Sigmoid colon (tissue), 7 donors: ENCODE measurements at places on chromosomes 7 and 10. TPM values are rescaled to one million over a fixed set of nuclear protein-coding genes. Genes with fewer than 3 reads are reported as not detected.
A peak's percentile ranks its signal among the peaks of the same experiment; 100 is the strongest.

Gene CDH23
- total RNA-seq: 7.2 TPM

Gene EVX1
- not detected for total RNA-seq

- H3K27me3 ChIP-seq: no peaks in the 10 kb centered on the region
- no peaks in the 10 kb centered on the region for H3K36me3 ChIP-seq
- H3K4me1 ChIP-seq: peaks cover 15% of the 10 kb centered on the region
- H3K27ac ChIP-seq: no peak overlapping the region
- peak; percentile 82 for DNase-seq
These were observed 15.3 kb downstream of the ECHDC3 start for GRCh38 chr10:11757454-11757820.

DNA sequence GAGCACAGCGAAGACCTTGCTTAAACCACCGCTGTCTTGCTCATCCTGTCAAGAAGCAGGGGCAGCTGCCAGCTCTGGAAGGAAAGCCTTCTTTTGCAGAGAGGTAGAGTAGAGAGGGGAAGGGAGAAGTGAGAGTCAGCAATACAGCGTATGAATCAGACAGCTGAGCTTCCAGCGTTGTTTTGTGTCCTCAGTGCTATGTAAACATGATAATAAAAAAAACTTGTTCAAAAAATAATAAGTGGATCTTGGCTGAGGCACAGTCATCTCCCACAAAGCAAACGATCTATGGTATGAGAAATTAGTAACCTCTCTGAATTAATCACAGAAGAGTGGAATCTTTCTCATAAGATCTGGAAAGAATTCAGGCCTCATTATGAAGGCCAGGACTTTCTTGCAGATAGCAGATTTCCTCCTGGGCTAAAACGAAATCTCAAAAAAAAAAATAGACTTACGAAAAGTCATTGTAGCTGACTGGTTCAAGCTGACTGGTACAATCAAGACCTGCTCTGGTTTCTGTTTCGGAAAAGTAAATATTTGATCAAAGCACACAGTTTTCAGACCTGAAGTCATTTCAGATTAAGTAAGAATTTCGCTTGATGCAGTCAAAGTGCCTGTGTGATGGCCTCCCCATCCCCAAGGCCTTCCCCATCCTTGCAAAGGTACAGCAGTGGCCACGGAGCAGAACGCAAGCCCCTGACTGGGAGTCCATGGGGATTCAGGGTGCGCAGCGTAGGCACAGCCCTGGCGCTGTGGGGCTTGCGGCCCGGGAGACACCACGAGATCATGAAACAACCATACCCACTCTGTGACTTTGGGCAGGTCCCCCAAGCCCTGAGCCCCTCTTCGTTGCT lies 29.4 kb downstream of the CHST15 start:
- H3K4me3 ChIP-seq: no peak overlapping the region
- peaks cover 56% of the 10 kb centered on the region for H3K4me1 ChIP-seq
- H3K36me3 ChIP-seq: no peaks in the 10 kb centered on the region

GRCh38 chr10:90162271-90162853 lies 461.0 kb downstream of the KIF20B start:
- H3K27me3 ChIP-seq: no peaks in the 10 kb centered on the region
- no peaks in the 10 kb centered on the region for H3K36me3 ChIP-seq
